ENCODE measurements at places on chromosomes 12 and 14.

- no peak for DNase-seq
These were observed 305.9 kb downstream of the NUAK1 start for GRCh38 chr12:105832806-105833205.

DNA sequence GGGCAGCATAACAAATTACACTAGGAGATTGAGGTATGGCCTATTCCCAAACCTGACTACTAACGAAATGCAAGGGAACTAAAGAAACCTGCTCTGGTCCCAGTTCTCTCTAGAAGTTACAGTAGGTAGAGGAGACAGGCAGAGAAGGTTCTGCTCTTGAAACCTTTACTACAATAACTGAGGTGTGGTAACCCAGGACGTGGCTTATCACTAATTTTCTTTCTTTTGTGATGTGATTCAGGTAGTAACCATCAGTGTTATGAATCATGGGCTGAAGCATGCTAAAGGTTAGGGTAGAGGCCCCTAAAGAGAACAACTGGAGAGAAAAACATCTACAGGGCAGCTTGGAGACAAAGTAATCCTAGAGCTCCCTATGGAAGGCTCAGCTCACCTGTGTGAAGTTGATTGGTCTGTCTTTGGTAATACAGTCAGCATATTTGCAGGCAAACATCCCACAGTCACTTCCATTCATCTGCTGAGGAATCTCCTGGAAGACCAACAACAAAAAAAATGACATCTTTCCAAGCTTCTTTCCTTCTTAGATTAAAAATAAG, 41.8 kb upstream of the COL2A1 start:
- no peak for DNase-seq

- DNase-seq = no peak
These were observed 9.5 kb upstream of the CDK17 start for GRCh38 chr12:96409731-96410130.

DNA sequence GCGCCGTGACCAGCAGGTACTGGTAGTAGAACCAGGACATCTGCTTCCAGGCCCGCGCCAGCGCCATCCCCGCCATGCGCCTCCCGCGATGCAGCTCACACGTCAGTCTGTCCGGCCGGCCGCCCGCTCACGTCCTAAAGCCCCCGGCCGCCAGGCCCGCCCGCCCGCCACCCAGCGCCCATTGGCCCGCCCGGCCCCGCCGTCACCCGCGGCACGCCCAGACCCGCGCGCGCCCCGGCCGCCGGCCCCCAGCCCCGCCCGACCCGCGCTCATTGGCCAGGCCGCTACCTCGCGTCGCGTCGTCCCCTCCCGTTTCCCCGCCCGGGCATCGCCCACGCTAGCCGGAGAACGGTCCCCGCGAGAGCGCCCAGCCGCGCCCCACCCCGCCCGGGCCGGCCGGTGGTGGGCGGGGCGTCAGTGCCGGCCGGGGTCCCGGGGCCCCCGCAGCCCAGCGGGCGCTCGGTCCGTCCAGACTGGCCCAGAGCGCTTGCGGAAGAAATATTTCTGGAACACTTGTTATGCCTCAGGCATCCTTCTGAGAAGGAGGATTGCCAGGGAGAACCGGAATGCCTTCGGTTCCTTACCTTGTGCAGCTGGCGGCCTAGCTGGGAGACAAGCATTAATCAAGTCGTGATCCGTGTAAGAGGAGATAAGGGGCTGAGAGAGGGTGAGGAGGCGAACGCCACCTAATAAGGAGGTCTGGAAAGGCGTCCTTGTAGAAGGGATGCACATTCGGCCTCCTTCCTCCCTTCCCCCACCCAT, at the start of gene SPTSSA:
SPTSSA (minus strand) TSS at position 109 of the 762 bp plus-strand sequence; CDS start at position 76, 33 bp downstream.
- DNase-seq = peak; percentile 94

DNA sequence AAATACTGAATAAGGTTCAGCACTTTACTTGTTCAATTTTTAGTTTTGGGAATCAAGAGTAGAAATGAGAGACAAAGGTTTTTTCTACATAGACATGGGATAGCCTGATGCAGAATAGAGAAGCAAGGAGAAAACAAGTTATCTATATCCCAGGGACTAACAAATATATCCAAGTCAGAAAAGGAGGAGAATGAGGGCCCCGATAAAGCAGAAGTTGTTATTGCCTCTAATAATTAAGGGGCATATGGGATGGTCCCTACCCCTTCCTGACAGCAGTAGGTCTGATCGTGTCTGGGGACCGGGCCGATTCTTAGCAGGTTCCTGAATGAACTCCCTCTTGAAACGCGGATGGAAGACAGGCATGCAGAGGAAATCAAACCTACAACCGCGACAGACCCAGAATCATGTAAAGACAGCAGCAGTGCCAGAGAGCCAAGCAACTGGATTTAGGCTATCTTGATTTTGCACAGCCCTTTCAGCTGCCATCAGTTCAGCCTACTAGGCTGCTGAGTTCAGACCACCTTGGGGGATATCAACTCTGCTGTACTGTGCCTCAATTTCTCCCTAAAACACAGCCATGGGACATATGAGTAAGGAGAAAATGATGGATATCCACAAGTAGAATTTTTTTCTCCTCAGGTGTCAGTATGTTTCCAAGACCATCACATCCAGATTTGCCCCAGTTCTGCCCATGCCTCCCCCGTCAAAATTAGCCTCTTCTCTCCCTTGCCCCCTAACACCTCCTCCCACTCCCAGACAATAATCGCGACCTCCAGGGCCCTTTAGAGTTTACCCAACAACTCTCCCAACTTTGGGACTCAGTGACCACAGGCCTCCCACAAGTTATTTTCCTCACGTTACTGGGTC, 706 bp downstream of the PRMT5 start:
- no peak for DNase-seq

- no peak for DNase-seq
These were observed 62.4 kb upstream of the PSMA6 start for GRCh38 chr14:35229792-35230089.
